ENCODE measurements at places on chromosomes 5 and 9.

GRCh38 chr5:15510831-15511230 is 10.9 kb downstream of the FBXL7 start:
- no peak for DNase-seq

GRCh38 chr5:73282923-73283322 is 109.9 kb downstream of the TMEM174 start:
- DNase-seq = no peak

DNA sequence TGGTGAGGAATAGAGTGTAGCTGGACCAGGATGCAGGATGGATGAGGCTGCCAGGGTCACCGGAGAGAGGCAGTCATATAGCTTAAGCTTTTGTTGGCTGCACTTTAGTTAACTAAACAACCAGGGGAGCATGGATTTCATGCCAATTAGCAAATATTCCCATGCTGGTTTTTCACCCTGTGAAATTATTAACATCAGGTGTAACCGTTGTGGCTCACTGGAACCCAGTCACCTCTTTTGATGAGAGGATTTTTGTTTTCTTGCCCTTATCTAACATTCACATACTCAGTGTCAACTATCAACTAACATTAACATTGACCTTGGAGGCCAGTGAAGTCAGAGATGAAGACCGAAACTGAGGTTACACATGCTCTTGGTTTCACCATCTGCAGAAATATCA is 97.2 kb upstream of the BASP1 start:
- no peak for DNase-seq

- DNase-seq = no peak
These were observed 7.0 kb downstream of the CDC42SE2 start for GRCh38 chr5:131270809-131271208.

All from vagina (tissue), 2 donors.